ENCODE measurements at places on chromosomes 1 and 21.
A peak's percentile ranks its signal among the peaks of the same experiment; 100 is the strongest.

- DNase-seq, result no peak
Observed at GRCh38 chr1:238001818-238002217, 111.1 kb upstream of the ZP4 start.

DNA sequence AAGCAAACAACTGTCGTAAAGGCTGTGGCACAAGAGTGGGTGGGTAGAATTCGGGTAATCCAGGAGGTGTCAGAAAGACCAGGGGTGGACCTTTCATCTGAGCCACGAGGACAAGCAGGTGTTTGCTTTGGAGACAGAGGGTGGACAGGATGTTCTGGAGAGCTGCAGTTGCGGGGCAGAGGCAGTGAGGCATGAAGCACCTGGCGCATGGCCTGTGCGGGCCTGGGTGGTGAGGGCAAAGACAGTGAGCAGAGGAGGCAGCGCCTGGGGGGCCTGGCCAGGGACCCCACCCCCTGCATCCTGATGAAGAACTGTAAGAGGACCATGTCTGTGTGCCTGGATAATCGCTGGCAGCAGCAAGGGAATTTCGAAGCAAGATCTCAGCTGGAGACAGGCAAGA, 24.9 kb downstream of the KIF26B start:
- no peak for DNase-seq

DNA sequence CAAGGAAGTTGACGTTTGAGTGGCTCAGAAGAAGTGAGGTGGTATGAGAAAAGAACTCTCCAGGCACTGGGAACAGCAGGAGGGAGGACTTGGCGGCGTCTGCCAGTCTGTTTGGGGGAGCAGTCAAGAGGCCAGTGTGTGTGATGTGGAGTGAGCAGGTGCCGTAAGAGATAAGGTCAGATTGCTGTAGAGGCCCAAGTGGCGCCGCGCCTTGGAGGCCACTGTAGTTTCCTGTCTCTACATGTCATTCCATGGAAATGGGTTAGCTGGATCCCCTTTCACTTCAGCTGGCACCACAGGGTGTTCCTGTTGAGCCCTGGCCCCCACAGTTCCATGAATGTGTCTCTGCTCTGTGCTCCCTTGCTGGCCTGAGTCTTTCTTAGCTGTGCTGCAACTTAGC, 35.5 kb upstream of the PTPRF start:
- DNase-seq, result no peak

DNA sequence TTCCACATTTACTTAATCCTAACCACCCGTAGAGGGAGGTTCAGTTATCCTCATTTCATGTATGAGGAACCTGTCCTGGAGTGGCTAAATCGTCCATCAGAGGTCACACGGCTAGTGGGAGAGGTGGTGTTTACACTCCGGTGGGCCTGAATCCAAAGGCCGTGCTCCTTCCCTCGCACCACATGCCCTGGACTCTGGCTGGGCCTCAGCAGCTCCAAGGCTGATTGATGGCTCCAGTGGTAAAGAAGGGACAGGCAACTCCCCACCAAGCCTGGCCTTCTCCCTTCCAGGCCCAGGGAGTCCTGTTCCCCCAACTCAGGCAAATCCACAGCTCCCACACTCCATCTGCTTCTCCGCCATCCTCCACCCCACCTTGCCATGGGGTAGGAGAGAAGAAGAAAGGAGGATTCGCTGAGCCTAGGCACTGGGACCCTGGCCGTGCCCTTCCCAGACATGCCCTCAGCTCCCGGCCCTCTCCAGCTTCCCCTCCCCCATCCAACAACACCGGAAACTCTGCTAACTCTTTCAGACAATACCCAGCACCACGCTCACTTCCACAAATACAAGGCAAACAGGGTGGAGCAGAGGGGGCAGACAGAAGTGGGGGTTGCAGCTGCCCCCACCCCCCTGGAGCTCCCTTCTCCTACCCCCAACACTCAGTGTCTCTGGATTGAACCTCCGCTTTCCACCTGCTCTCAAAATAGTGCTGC, 10.9 kb downstream of the ARHGEF2 start:
- DNase-seq, result peak; percentile 29

DNA sequence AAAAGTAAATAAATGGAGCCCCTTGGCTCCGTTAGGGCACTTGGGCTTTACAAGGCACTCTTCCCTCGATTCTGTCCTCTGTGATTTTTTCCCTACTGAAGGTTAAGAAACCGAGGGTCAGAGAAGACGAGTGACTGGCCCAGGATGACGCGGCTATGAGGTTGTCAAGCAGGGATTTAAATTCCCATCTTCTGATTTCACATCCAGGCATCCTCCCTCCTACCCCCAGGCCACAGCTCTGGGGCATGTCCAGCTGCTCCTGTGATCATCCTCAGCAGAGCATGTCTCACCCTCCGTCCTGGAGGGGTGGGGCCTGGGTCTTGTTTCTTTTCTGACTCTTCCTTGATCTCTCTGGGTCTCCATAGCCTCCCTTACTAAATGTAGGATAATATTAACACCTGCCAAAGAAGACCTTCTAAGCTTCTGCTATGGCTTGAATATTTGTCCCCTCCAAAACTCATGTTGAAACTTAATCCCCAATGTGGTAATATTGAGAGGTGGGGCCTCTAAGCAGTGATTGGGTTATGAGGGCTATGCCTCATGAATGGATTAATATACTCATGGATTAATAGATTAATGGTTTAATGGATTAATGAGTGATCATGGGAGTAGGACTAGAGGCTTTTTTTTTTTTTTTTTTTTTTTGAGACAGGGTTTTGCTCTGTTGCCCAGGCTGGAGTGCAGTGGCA, 4.6 kb downstream of the CRYBG2 start:
- peak; percentile 76 for DNase-seq

DNA sequence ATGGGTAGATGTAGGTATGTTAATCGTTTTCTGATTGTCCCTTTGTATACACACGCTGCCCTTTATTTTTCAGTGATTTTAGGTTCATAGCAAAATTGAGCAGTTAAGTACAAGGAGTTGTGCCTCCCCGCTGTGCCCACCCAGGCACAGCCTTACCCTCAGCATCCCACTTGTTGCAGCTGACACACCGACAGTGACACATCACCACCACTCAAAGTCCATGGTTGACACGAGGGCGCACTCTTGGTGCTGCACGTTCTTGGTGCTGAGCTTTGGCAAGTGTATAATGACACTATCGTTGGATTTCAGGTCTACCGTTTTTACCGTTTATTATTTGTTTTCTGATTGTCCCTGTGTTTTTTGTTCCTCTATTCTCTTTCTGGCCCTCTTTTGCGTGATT, 15.6 kb downstream of the C1orf159 start:
- no peak for DNase-seq
